OCI-M1 (cell line): ENCODE measurements at places on chromosomes 2 and 18.
A peak's percentile ranks its signal among the peaks of the same experiment; 100 is the strongest.

DNA sequence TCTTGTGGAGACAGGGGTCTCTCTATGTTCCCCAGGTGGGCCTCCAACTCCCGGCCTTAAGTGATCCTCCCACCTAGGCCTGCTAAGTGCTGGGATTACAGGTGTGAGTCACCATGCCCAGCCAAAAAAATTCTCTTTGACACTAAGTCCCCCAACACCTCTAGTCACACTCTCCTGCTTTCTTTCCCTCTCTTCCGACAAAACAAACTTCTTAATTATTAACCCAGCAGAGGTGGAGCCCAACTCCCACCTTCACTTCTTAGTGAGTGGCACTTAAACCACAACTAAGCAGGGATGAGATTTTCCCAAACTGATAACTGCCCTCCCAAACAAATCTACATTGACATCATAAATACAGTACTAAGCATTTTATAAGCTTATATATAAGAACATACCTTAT is 60.5 kb upstream of the PMAIP1 start:
- DNase-seq: no peak

- no peak for DNase-seq
Measured at GRCh38 chr2:186135686-186136085, 350.4 kb upstream of the ZC3H15 start.

DNA sequence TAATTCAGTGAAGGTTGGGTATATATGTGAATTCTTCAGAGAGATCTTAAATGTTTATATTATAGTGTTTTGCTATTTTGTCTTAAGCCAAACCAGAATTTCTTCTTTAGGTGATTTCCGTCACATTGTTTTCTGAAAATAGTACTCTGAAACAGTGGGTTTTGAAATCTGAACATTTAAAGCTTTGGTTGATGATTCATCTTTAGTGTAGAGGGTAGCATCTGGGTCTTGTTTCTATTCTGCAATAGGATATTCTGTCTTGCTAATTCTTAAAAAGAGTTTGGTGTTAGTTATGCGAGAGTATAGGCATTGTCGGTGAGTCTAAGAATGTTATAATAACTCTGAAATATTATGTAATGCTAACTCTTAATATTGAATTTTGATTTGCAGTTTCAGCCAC is 69.6 kb upstream of the FAM237A start:
- DNase-seq: no peak

DNA sequence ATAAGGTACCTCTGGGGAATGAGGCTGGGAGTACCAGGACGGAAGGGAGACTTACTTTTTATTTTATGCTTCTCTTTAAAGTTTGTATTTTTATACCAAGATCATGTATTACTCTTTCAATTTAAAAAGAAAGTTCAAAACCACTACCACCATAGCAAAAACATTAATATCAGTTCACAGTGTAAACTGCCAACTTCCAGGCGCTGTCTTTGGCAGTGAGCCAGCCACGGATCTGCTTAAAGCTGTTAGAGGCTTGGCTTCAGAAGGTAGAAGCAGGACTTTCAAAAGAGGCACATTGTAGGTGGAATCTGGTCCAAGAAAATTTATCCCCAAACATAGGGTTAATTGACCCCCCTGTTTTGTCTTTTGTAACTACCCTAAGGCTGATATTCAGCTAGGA is 74.8 kb downstream of the B3GNT2 start:
- DNase-seq: peak; percentile 54

DNA sequence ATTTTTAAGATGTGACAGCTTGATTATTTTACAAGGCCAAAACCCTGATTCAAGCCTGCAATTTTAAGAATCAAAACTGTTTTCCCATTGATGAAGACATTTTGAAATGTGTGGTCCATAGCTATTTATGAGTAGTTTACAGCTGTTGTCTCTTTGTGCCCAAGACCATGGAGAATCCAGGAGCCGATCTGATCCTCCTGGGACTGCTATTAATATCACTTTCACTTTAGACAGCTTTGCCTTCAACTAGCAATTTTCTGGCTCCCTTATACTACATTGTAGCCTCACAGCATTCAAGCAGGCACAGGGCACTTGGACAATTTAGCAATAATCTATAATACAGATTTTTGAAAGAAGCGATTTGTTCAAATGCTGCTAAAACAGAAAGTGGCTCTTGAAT is 172.9 kb downstream of the SLC8A1 start:
- DNase-seq: peak; percentile 48

GRCh38 chr2:223315813-223316212 is 263.8 kb downstream of the KCNE4 start:
- no peak for DNase-seq

- DNase-seq: no peak
Measured at GRCh38 chr18:9714266-9715087, 6.4 kb downstream of the RAB31 start.

DNA sequence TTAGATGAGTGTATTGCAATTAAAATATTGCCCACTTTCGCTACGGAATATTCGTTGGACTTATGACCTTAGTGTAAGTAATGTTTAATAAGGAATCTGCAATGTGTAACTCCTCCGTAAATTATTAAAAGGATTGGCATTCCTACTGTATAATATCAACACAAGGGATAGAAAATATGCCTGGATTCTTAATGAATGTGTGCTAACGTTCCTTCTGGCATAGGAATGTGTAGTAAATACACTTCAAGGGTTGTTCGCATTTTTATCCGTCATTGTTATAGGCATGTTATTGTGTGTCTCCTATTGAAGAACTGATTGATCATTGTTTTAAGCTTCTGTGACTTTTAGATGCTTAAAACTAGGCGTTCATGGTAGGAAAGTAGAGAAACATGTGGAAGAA is 134.5 kb downstream of the NEDD4L start:
- DNase-seq: no peak

GRCh38 chr2:42498497-42498896 is 4.7 kb upstream of the KCNG3 start:
- DNase-seq: no peak

GRCh38 chr2:100581277-100581612 is 18.5 kb downstream of the PDCL3 start:
- no peak for DNase-seq

- DNase-seq: peak; percentile 45
Measured at GRCh38 chr2:203240491-203240890, 1.7 kb downstream of the CYP20A1 start.

DNA sequence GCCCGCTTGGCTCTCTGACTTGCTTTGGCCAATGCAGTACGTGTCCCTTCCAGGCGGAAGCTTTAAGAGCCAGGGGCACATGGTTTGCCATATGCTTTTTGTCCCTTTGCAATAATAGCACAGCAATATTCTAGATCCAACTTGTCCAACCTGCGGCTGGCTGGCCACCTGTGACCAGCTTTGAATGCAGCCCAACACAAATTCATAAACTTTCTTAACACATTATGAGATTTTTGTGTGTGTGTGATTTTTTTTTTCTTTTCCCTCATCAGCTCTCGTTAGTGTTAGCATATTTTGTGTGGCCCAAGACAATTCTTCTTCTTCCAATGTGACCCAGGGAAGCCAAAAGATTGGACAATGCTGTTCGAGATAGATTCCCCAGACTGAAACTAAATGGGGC is 119.3 kb upstream of the SIX3 start:
- DNase-seq: no peak

GRCh38 chr18:416930-417329 is 83.6 kb downstream of the COLEC12 start:
- DNase-seq: no peak

DNA sequence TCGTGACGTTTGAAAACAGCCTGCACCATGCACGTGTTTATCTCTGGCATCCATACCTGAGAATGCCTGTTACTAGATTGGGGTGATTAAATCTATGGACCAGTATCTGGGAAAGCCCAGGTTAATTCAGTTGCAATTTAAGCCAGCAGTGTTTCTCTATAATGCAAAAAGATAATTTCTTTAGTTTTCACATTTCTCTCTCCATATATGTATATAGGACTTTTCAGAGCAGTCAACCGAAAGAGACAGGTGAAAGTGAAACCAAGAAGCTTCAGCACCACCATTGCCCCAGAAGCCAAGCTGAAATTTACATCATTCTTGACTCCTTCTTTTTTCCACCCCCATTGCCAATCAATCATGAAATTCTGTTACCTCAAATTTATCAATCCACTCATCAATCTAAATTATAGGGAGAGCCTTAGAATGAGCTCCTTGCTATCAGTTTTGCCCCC is 2.7 kb upstream of the LRP2 start:
- DNase-seq: peak; percentile 65

GRCh38 chr18:64037812-64038414 is 68.0 kb downstream of the SERPINB8 start:
- peak; percentile 72 for DNase-seq

GRCh38 chr2:232549655-232550353 is 553 bp downstream of the TIGD1 start:
- peak; percentile 45 for DNase-seq

DNA sequence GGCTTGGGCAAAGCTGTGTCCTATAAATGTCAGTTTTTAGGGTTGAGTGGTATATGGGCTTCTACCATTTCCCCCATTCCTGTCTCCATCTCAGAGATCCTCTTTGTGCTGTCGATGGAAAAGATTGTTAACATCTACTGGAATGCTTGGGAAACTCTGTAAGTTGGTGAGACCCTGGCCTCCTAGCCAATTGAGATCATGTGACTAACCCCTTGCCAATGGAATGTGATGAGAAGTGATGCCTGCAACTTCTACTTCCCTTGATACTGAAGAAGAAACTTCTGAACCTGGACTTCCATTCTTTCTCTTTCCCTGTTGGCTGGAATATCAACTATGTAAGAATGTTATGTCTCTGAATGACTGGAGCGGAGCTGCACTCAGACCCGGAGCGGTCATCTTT is 14.5 kb downstream of the SLC39A10 start:
- DNase-seq: no peak

DNA sequence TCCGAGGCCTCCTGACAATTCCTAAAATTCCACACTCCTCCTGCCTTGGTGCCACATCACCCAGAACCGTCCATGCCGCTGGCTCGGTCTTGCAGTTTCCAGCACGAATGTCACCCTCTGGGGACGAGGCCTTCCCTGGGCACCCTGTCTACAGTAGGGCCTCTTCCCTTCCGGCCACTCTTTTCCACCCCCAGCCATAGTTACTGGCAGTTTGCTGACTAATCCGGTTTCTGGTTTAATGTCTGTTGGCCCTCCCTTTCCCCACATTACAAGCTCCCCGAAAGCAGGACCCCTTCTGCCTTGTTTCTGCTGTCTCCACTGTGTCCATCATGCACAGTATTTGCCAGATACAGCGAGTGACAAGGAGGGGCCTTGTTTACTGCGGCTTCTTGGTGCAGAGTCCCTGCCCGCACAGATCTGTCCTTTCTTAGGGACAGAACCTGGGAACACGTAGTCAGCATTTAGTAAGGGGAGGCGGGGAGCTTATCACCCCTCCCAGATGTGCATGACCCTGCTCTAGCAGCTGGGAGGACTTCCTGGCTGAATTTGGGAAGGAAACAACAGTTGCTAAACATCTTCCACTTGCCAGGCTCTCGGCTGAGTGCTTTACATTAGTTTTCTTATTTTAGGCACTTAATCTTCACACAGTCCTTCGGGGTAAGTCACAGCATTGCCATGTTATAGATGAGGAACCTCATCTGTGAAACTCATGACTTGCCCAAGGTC is 23.6 kb upstream of the CATIP start:
- peak; percentile 87 for DNase-seq

DNA sequence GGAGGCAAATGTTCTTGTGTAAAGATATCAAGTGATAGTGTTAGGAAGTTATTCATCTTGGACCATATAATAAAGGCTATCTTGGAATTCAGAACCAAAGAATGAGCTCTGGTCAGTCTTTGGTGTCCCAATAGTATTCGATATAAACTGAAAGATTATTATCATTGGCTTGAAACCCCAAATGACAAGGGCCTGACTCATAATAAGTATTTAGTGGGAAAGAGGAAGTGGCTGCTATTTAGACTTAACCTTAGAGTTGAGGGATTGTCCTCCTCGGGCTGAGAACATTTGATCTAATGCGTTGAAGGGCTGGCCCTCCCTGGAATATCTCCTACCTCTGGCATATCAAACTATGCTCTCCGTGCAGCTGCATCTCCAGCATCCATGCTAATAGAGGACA is 67.5 kb downstream of the CDH20 start:
- peak; percentile 70 for DNase-seq

DNA sequence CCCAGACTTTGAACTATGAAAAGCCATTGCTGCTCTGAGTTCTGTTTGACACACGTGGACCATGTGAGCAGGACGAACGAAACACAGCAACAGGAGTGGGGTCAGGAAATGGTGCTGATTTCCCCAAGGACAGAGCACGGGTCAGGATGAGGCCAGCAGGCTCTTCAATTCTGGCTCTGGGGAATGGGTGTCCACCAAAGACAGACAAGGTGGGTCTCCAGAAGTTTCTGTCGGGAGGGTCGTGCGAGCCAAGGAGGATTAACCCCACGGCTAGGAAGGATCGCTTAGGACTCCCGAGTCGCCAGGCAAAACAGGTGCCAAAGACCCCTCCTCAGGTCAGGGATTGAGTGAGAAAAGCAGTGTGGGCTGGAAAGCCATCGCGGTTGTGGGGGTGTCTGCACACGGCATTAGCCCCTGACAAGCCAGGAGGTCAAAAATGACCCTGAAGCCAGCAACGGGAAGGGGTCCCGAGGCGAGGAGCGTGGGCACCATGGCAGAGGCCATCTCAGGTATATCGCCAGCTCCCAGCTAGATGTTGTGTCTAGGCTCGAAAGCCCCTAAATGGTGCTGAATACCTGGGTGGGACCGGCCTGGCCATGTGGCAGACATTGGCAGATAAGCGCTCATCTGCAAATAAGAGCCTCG is 213.9 kb upstream of the SALL3 start:
- no peak for DNase-seq

DNA sequence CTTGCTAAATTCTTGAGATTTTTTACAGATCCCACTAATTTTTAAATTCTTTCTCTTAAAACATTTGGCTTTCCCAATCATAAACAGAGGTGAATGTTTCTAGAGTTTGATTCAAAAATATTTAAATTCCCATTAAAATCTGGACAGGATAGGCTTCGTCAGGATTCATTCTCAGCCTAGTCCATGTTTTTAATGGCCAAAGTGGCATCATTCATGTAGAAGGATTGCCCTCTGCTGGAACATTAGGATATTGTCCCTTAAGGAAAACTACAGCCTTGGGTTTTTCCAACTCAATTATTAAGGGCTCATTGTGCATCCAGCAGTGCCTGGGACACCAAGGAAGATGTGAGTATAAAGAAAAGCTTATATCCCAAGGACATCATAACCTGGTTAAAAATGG is 71.7 kb downstream of the TPGS2 start:
- peak; percentile 57 for DNase-seq
